ENCODE measurements at places on chromosomes 1 and 21.

DNA sequence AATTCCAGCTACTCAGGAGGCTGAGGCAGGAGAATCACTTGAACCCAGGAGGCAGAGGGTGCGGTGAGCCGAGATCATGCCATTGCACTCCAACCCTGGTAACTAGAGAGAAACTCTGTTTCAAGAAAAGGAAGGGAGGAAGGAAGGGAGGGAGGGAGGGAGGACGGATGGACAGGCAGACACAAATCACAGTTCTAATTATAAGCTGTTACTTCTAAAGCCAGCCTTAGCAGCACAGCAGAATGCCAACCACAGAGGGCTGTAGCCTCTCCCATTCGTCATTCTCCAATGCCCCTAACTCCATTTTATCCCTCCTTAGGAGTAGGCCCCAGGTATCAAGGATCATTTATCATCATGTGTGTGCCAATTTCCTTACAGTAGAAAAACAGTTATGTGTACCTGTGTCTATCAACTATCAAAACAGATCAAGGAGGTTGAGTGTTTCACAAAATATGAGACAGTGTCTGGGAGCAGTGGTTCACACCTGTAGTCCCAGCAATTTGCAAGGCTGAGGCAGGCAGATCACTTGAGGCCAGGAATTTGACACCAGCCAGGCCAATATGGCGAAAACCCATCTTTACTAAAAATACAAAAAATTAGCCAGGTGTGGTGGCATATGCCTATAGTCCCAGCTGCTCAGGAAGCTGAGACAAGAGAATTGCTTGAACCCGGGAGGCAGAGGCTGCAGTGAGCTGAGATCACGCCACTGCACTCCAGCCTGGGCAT is 19.1 kb downstream of the USP48 start:
- no peak for DNase-seq

GRCh38 chr1:232308616-232309015 is 321.3 kb downstream of the SIPA1L2 start:
- no peak for DNase-seq

DNA sequence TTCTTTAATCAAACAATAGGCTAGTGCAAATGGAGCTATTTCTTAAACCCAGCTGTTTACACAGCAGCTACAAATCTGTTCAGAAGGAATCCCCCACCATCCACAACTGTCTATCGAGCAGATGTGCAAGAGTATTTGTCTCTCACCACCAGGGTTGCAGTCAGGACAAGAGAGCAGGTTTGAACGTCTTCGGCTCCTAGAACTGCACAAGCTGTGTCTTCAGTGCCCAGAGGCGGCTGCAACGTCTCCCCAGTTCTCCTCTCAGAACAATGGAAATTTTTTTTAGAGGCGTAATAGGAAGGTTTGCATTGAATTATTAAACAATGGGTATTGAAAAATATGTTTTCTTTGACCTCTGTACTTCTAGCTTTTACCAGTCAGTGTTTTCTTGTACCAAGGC is 7.3 kb downstream of the OVAAL start:
- DNase-seq = peak; percentile 10

DNA sequence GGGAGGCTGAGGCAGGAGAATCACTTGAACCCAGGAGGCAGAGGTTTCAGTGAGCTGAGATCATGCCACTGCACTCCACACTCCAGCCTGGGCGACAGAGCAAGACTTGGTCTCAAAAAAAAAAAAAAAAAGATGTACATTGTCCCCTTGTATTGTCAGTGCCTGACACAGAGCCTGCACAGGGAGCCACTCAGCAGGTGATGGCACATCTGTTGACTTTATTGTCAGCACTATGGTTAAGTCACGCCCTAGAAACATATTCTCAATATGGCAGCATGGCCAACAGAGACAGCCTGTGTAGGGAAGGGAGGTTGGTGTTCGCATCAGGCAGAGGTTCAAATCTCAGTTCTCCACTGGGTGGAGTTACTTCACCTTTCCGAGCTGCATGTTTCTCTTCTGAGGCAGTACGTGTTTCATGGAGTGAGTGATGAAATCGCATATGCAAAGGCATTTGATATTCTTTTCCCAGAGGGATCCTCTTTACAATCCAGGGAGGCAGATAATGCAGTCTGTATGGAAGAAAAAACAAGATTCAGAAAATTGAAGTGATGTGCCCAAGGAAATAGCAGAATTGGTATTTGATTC is 20.6 kb downstream of the LAMC2 start:
- no peak for DNase-seq

GRCh38 chr1:226798427-226799411 is 59.6 kb upstream of the ITPKB start:
- DNase-seq = no peak
